Dermis blood vessel endothelial cell (primary cell): ENCODE measurements at places on chromosomes 11 and 22. TPM values are rescaled to one million over a fixed set of nuclear protein-coding genes. Genes with fewer than 3 reads are reported as not detected.

DNA sequence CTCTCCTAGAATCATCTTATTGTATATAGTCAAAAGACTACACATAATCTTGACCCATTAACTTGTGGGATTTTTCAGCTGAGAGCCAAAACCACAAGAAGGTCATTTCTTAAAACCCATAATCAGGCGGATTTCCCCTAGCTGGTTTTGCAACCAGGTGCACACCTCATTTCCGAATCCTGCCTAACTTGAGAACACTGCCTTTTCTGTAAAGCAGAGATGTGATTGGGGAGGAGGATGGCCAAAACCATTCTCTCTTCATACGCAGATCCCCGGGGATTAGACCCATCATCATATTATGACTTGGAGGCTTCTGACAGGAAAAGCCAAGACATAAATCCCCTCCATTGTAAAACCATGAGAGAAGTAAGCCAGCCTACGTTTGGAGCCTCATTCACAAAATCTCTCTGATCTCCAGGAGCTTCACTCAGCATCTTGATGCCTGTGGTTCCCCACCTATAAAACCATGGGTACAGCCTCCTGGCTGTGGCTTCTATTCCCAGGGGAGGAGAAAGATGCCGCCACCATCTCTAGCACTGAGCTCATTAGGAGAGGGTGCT, 191.3 kb downstream of the KIF18A start:
- DNase-seq: no peak

- DNase-seq: no peak
Observed at GRCh38 chr11:46277313-46277621, 195 bp upstream of the CREB3L1 start.

GRCh38 chr11:60785806-60786361, 751 bp downstream of the MS4A10 start:
- DNase-seq: peak; percentile 60

GRCh38 chr11:103993507-103993906, 42.9 kb upstream of the DDI1 start:
- no peak for DNase-seq

DNA sequence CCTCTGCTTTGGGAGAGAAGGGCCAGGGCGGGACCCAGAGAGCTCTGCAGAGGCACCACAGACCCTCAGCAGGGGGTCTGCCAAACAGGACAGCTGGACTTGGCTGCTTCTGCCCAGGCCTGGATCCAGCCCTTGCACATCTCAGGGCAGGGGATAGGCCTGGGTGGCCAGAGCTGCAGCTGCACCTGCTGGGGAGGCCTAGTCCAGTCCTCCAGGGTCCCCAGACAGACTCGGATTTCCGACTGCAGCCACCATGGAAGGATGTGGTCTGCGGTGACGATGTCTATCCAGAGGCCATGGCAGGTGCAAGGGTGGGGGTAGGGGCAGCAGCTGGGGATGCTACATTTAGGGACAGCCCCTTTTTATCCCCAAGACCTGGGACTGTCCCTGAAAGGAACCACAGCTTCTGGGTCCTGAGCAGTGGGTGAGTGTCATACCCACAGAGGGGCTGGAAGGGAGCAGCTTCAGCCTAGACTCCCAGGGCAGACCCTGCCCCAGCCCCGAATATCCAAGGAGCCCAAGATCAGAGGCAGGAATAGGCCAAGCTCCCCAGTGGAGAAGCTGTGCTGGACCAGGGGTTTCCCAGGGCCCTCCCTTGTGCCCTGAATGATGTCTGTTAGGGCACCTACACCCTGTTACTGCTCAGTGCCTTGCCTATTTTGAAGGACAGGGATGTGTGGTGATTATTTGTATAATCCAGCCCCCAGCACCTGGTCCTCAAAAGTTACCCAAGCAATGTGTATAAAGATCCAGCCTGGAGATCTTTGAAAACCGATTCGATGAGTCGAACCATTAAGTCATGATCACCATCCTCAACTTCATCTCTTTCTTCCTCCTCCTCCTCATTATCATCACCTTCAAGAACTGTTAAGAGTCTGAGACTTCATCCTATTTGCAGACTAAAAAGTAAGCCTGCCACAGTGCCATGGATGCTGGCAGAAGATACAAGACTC, 2.5 kb upstream of the IGLL5 start:
- DNase-seq: no peak

- no peak for DNase-seq
Observed at GRCh38 chr11:122652495-122652894, 3.0 kb upstream of the UBASH3B start.

DNA sequence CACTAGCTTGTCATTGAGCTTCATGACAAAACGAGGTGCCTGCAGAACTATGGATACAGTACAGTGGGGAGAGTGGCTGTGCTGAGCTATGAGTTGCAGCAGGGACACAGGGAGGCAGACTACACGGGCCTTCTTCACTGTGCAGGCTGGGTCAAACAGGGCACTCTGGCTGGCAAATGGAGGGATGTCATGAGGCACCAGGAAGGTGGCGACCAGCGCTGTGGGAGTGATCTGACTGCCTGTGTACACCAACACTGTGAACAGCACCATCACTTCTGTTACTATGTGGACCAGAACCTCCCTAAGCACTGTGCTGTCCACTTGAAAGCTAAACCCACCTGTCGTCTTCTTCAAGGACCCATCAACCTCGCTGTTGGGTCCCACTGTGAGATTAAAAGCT, 3.1 kb downstream of the PKDREJ start:
- no peak for DNase-seq

- DNase-seq: no peak
Observed at GRCh38 chr22:29351042-29351441, 35.5 kb upstream of the RASL10A start.

DNA sequence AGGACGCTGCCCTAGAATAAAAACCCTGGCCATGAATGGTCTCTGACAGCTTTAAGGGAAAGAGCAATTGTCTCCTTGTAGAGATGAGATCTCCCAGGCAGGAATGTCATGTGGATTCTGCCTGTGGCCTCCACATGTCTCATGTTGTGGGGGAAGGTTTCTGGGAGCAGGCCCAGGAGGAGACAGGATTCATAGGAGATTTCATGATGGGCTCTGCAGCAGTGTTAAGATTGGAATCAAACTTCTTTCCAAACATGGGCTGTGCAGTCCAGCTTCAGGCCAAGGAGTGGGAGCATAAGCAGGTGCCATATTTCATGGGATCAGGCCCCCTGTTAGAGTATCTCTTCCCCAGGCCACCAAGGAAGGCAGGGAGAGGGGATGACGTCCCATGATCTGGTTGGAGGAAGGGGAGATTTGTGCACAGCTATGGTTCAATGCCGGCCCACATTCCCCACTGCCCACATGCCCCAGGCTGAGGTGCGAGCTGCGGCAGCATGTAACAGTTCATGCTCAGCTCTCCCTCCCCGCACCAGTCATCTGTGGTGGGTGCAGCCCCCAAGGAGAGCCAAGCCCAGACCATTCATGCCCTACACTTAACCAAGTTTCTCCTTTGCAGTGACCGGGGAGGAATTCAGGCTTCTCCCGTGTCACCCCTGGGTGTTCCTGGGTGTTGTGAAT, 42.5 kb downstream of the LMO1 start:
- DNase-seq: no peak

DNA sequence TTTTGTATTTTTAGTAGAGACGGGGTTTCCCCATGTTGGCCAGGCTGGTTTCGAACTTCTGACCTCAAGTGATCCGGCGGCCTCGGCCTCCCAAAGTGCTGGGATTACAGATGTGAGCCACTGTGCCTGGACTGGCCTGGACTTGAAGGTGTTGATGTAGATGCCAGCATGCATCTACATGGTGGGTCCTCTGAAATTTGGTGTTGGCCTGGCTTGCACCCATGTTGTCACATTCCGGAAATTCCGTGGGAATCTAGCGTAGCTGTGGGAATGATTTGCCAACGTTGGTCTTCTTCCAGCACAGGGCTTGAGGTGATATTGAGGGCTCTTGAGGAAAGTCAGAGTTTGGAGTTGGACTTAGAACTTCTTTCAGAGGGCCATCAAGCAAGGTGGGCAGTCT, 6.5 kb downstream of the PACS1 start:
- no peak for DNase-seq

DNA sequence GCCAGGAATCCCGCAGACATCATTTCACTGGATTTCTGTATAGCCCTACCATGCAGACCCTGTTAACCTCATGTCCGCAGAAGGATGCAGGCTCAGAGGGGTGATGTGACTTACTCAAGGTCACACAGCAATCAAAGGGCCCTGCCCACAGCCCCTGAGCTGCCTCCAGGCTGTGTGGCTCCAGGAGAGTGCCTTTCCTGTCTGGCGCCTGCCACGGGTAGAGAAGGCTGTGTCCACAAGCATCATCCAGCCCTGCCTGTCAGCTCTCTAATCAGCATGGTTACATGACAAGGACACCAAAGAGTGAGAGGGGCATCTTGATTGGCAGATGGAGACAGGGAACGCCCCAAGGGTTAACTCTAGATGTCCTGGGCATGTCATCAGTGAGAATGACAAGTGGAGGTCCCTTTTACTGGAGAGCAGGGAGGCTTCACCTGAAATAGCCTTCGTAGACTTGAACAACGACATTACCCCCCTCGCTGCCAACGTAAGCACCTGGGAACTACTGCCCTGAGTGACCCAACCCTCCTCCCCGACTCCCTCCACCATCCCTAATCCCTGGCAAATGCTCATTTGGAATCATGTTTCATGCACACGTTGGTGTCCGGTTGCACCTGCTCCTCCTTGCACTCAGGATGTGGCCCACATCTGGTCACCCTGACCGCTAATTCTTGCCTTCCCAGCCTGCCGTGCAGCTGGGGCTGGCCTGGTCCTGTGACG, 6.9 kb downstream of the FGF19 start:
- no peak for DNase-seq

GRCh38 chr11:60570970-60571369, 55.8 kb downstream of the MS4A13 start:
- no peak for DNase-seq

DNA sequence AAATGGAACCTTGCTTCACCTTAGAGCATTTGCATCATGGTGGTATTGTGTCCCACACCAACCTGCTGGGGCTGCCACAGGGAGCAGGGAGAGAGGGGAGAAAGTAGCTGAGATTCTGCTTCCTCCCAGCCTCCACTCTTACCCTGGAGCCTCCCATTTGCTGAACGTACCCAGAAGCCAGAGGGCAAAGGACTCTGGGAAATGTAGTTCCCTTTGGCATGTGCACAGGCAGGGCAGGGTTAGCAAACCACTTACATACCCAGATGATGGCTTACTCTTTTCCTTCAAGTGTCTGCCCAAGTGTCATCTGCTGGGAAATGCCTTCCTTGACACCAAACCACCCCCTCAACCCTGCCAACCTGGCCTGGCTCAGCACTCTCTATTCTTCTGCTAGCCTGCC, 16.9 kb downstream of the SMIM38 start:
- DNase-seq: peak; percentile 29

DNA sequence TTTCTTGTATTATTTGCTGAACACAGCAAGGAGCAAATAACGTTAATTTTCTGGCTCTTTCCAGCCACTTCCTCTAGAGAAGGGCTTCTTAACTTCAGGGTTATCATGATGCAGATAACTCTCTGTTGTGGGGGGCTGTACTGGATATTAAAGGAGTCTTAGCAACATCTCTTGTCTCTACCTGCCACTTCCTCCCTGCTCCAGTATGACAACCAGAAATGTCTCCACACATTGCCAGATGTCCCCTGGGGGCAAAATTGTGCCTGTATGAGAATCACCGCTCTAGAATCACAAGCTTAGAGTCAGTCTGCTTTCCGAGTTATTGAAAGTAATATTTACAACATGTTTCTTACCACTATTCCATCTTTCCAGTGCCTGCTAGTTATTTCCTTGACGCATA, 6.8 kb downstream of the JRKL start:
- no peak for DNase-seq

- no peak for DNase-seq
Observed at GRCh38 chr11:78822931-78823423, 248.3 kb upstream of the NARS2 start.

GRCh38 chr11:93444617-93445073, 98.5 kb downstream of the SMCO4 start:
- no peak for DNase-seq

GRCh38 chr11:17922416-17922788, 90.4 kb downstream of the SERGEF start:
- DNase-seq: no peak

- DNase-seq: no peak
Observed at GRCh38 chr11:76686261-76687079, 15.9 kb upstream of the LRRC32 start.

DNA sequence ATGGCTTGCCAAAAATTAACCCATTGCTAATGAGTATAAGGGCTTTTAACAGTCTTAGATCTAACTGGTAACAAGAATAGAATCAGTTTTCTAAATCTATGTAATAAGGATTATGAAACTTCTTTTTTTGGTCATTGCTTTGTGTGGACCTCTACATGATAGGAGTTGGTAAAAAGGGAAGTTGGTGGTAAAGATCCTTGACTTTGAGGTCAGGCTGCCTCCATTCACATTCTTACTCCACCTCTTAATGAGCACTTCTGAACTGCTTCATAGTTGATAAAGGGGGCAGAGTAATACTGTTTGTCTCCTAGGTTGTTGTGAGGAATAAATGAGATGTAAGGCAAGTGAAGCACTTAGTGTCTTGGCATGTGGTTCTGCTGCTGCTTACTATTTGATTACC, 10.6 kb downstream of the EIF3M start:
- no peak for DNase-seq

DNA sequence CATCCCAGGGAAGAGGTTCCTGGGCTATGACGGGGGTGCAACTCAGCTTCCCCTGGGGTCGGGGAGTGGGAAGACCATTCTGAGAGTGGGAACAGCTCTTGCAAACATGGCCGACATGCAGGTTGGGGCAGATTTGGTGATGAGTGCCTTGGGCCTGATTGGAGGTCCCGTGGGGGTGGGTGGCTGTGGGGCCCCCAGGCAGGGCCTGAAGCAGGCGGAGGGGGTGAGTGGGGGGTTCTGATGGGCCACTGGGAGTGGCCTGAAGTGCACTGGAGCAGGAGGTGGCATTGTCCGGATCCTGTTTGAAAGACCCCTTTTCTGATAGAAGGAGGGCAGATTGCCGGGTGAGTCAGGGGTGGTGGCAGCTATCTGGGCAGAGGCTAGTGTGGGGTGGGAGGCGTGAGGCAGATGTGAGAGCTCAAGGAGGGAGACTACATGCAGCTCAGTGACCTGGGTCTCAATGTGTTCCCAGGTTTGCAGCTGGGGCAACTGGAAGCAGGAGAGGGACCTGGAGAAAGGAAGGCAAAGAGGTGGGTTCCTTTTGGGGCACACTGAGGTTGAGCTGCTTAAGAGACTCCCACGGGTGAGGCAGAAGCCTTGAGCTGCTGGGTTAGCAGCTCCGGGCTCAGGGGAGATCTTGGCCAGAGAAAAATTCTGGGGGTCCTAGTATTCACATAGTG, 15.1 kb downstream of the MYEOV start:
- DNase-seq: no peak

- no peak for DNase-seq
Observed at GRCh38 chr11:126419801-126420697, 64.6 kb downstream of the ST3GAL4 start.

CARNS1 gene
- total RNA-seq: 0.17 and 0.23 TPM in 2 replicates

OR5T3 gene
- not detected in 2 replicates for total RNA-seq

CDC42EP1 gene
- 22.6 and 25.8 TPM in 2 replicates for total RNA-seq

HBG2 gene
- not detected in 2 replicates for total RNA-seq

DSCAML1 gene
- under 0.01 TPM in 1 of 2 replicates, not detected in the other for total RNA-seq

ENDOD1 gene
- 61.1 and 74.7 TPM in 2 replicates for total RNA-seq

RNF141 gene
- total RNA-seq: 42.4 and 50.1 TPM in 2 replicates

MMP7 gene
- total RNA-seq: 3.7 and 9.2 TPM in 2 replicates

CHORDC1 gene
- total RNA-seq: 34.2 and 46.1 TPM in 2 replicates

PRSS23 gene
- total RNA-seq: 79.1 and 236 TPM in 2 replicates

GGTLC3 gene
- total RNA-seq: not detected in 2 replicates
